ENCODE measurements at places on chromosomes 3 and 15.
A peak's percentile ranks its signal among the peaks of the same experiment; 100 is the strongest.

DNA sequence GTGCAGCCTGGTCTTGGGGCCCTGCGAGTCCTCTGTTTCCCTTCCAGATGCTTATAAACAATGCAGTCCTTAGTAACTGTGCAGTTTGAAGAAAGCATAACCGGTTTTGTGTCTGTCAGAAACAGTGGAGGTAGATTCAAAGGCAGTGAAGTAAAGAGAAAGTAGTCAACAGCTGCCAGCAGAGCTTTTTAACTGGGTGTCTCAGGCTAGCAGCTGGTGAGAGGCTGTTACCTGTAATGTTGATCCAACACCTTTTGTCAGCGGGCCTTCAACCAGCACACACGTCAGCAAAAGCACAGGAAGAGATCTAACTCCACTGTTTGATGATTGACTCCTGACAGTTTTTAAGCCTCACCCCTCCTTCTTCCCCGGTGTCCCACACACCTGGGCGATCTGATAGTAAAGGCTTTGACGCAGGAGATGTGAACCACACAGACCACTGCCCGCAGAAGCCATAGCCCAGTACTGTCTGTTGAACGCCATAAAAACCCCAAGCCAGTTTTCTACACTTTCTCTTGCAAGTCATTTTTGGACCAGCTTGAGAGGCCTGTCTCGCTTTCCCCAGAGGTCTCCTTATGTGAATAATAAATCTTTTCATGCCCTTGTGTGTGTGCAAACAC, 178.0 kb downstream of the FMN1 start:
- DNase-seq: no peak

DNA sequence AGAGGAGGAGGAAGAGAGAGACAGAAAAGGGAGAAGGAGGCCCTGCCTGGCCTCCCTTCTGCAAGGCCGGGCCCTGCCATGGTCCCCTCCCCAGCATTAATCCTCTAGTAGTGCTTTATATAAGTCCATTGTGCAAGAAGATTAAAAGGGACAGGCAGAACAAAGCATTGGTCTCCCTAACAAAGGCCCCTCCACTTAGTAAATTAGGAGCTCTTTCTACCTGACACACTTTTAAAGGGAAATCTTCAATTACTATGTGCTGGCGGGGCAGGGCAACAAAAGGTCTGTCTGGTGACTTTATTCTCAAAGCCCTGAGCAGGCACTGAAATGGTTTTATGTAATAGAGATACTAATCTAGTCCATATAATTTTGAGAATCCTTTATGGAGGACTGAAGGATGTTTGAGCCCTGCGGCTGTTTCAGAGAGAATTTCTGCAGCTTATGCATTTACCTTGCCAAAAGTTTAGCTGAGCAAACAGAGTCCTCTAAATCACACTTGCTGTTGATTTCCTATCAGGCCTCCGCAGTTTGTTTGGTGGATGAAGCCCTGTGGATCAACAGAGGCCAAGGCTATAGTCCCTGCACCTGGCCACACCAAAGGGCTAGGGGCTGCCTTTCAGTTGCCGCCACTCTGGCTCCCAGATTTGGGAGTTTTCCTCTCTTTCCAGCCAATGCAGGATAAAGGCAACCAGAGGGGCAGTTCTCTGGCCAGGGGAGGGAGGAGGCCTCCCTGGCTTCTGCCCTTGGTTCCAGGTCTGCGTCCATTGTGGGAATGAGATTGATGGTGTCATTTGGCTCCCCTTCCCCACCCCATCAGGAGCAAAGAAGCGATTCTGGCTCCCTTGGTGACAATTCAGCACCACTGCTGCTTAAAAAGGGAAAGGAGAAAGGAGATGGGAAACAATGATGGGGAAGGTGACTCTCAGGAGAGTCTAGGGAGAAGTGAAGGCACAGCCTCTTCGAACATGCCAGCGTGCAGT, 148.0 kb downstream of the MEGF11 start:
- DNase-seq: no peak

DNA sequence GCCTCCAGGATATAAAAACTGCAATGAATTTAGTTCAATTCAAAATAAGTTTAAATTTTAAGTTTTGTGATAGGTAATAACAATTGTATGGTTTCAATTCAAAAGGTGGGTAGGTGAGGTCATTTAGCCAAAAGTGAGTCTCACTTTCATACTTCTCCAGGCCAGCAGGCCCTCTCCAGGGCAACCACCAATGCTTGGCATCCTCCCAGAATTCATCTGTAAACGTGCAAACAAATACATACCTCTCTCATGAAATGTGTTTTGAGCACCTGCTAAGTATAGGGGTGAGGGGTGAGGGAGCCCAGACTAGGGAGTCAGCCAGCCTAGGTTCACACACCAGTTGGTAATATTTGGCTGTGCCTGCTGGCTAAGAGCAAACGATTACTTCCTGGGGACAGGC, 22.0 kb upstream of the RBSN start:
- no peak for DNase-seq

DNA sequence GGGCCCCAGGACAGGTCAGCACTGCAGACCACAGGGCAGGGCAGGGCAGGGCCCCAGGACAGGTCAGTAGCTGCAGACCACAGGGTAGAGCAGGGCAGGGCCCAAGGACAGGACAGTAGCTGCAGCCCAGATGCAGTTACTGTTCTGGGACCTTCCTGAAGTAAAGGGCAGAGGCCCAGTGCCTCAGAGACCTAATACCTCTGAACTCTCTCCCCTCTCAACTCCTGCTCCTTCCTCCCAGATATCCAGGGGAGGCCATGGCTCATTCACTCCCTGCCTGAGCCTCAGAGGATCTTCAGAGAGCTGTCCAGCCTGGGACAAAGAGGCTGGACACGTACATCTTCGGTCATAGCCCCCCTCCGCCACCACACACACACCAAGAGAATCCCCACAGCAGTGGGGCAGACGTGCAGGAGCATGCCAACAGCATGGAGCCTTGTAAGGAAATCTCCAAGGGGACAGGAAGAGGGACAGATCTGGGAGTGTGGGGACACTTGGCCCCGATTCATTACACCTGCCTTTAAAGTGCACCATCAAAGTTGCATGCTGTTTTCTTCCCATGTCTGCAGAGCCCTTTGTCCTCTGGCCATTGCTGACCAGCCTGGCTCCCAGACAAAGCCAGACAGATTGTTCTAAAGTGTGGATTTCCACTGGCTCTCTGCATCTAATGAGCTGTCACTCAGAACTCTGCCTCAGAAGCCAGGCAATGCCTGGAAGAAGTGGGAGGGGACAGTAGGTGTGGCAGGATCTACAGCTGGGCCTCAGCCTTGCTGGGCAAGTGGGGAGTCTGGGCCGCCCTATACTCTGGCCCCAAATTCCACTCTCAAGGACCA, 24.2 kb upstream of the BUB1B start:
- DNase-seq: no peak

GRCh38 chr3:185280572-185281365, 26.9 kb upstream of the EHHADH start:
- peak; percentile 59 for DNase-seq

GRCh38 chr3:160450846-160451245, 1.3 kb upstream of the TRIM59 start:
- DNase-seq: no peak

GRCh38 chr3:173659972-173660371, 262.4 kb downstream of the NLGN1 start:
- DNase-seq: no peak

DNA sequence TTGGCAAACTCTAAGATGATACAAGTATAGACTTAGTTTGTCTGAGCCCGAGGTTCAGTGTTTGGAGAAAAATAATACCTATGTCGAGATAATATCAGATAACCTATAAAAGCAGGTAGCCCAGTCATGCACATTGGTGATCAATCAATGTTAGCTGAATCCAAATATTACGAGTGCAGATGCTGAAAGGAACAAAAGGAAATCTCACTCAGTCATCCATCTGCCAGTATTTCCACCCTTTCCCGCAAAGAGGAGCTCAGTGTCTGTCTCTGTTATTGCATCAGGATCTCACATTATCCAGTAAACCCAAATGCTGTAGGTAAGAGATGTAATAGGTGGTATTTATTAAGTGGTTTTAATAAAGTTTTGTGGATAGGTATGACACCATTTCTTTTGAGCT, 251.2 kb upstream of the CTDSPL start:
- no peak for DNase-seq

GRCh38 chr15:27865323-27865922, 233.7 kb downstream of the OCA2 start:
- no peak for DNase-seq

- DNase-seq: no peak
Measured at GRCh38 chr3:66747696-66748095, 246.9 kb upstream of the LRIG1 start.

DNA sequence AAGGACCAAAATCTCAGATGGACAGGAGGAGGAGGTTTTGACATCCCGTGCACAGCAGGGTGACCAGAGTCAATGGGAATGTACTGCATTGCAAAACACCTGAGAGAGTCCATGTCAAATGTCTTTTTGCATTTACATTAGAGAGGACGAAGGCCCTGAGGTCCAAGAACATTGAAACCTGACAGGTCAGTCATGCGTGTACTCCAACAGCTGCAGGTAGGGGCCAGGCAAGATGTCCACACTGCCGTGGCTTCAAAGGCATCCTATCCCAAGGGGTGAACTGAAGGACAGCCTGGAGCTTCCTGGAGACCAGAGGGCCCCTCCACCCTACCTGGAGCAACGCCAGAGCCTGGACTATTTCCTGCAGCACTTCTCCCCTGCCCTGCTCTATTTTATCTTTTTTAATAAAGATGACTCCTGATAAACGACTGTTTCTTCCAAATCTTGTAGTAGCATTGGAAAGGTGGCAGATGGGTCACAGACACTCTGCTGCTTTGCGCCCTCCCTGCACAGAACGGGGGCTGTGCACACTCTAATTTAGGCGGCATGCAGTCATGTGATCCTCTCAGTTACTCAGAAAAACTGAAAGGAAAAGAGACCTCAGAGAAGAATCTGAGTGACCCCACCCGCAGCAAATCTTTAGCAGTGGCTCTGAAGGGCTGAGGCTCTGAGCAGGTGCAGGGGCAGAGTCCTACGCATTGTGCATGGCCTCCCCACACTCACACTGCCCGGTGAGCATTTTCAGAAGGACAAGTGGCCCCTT, 68.2 kb downstream of the HMCES start:
- no peak for DNase-seq

GRCh38 chr3:142975316-142975995, 12.0 kb upstream of the PAQR9 start:
- no peak for DNase-seq

DNA sequence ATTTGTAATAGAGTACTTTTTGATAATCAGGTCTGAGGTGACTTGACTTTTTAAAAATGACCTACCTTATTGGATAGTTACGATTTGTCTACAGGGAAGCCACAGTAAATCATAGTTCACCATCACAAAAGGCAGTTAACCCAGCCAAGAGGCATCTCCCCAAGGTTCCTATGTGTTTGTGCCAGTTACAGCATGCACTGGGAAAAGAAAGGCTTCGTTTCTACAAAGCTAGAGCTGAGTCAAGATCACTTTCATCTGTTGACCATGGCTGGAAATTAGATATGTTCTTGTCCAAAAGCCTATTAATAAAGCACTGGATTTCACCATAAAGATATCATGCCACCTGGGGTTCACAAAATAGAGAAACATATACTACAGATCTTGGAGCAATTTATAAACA, 139.9 kb downstream of the GREM1 start:
- DNase-seq: no peak

- DNase-seq: no peak
Measured at GRCh38 chr15:55589287-55589686, 1.1 kb upstream of the PYGO1 start.

- DNase-seq: no peak
Measured at GRCh38 chr3:188830893-188831292, 340.9 kb upstream of the TPRG1 start.

DNA sequence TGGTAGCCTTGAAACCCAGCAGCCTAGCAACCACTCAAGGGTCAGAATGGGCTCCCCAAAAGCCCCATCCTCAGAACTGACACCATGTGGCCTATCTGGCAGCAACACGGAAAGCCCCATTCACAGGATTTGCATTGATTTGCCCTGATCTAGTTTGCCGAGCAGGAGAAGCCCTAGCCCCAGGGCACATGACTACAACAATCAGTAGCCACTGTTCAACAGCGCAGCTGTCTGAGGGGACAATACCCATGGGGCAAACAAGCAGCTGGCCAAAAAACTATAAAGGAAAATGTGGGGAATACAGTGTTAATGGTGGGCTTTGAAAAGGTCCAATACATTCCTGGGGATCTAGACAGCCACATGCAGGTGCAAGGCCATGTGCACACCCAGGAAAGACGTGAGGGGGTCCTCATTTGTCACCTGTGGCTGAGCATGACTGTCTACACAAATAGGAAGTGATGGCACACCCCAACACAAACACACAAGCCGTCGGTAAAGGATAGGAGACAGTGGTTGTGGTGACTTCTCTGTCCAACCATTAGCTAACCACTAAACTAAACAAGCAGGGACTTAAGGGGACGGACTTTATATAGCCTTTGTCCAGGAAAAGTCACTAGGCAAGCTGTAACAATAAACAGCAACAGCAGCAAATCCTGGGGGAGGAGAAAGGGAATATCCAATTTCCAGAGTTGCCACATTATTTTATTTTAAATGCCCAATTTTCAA, 113.7 kb downstream of the LRIG1 start:
- DNase-seq: peak; percentile 65

DNA sequence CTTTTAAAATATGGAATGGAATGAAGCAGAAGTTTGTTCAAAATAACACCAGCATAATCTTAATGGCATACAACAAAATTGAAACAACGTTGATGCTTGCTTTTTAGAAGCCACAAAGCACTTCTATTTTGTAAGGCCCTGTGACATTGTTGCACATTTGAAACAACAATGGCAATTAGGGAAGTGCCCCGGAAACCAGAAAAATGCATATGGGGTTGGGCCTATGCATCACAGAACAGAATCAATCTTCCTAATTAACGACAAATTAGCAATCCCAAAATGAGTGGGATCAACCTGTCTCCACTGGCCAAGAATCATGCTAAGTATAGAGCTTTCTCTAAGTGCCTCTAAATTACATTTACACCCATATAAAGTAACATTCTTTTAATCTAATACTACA, 168.9 kb downstream of the MEIS2 start:
- no peak for DNase-seq

- no peak for DNase-seq
Measured at GRCh38 chr15:48566668-48567067, 78.8 kb downstream of the FBN1 start.

GRCh38 chr3:136734382-136735070, 17.7 kb downstream of the STAG1 start:
- DNase-seq: peak; percentile 29

GRCh38 chr15:56934269-56934668, 15.8 kb downstream of the TCF12 start:
- DNase-seq: no peak

DNA sequence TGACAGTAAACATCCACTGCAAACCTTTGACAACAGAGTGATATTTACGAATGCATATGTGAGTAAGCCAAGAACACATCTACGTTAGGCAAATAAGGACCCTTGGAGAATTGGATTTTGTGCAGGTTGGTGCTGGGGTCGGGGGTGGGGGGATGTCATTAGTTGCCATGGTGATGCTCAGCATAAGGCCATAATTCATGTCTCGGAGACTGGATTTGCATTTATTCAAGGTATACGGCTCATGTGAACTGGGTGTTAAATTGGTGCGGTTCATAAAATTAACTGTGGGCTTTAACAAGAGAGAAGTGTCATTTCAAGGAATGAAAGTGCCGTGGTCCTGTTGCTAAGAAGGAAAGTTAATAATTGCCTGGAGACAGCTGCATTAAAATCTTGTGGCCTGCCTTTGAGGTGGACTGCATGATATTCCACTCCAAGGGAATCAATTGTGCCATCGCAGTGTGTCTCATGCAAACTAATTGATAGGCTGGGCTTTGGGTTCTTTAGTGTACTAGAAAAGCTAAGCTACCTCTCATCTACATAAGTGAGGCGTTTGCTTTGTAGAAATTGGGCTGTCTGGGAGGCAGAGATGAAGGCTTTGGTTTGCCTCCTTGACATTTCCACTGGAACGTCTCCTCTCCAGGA, 228.9 kb upstream of the FEZF2 start:
- no peak for DNase-seq
